T-helper 17 cell (primary cell): ENCODE measurements at places on chromosomes 3 and 15. TPM values are rescaled to one million over a fixed set of nuclear protein-coding genes. Genes with fewer than 3 reads are reported as not detected.

GRCh38 chr15:69583626-69584025 lies 131.0 kb downstream of the RPLP1 start:
- peak overlapping the region; percentile 65 for H3K27ac ChIP-seq
- DNase-seq = no peak
- H3K27me3 ChIP-seq = no peaks in the 10 kb centered on the region
- H3K4me3 ChIP-seq = no peak overlapping the region
- peaks cover 2% of the 10 kb centered on the region for H3K36me3 ChIP-seq

DNA sequence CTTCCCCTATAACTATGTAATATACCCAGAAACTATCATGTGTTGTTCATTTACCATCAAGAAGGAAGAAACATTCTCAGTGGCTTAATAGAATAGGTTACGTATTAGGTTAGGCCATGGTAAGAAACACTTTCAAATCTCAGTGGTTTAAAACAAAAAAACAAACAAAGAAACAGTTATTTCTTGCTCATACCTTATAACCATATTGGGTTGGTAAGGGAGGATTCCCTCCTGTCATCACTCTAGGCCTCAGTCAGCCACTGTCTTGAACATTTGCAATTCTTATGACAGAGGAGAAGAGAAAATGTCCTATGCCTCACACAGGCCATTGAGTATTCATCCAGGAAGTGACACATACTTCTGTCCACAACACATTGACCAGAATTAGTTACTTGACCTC lies 727.7 kb upstream of the NECTIN3 start:
- no peak overlapping the region for H3K4me3 ChIP-seq
- peaks cover 5% of the 10 kb centered on the region for H3K27me3 ChIP-seq
- H3K4me1 ChIP-seq = no peaks in the 10 kb centered on the region
- H3K36me3 ChIP-seq = no peaks in the 10 kb centered on the region

- no peaks in the 10 kb centered on the region for H3K4me1 ChIP-seq
- H3K27me3 ChIP-seq = no peaks in the 10 kb centered on the region
- DNase-seq = no peak
- no peak overlapping the region for H3K4me3 ChIP-seq
These were observed 571.7 kb downstream of the GRM7 start for GRCh38 chr3:7432610-7433009.

Gene CFAP161
- 4.1 TPM for total RNA-seq

Gene NAALADL2
- not detected for total RNA-seq
